Central memory CD8-positive, alpha-beta T cell (primary cell): ENCODE measurements at places on chromosomes 6 and 20.

DNA sequence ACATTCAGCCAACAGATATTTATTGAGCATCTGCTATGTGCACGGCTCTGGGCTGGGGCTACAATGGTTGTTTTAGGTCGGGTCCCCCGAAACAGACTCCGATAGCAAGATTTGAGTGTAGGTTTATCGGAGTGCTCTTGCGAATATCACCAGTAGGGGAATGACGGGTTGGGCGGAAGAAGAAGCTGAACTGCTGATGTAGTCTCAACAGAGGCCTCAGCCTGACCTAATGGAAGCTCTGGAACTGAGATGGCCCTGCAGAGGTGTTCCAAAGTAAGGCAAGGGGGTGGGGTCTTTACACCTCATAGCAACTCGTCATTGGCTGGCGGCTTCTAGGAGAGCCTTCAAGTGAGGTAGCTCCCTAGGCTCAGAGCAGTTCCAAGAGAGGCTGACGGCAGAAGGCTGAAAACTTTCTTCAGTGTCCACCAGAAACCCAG lies 1.1 kb downstream of the L3MBTL1 start:
- no peak for DNase-seq
- peaks cover 2% of the 10 kb centered on the region for H3K36me3 ChIP-seq
- no peaks in the 10 kb centered on the region for H3K4me1 ChIP-seq
- H3K27ac ChIP-seq = no peak overlapping the region

GRCh38 chr6:24500683-24501082 lies 5.9 kb downstream of the ALDH5A1 start:
- H3K36me3 ChIP-seq = peaks cover 21% of the 10 kb centered on the region
- no peak overlapping the region for H3K27ac ChIP-seq
- H3K27me3 ChIP-seq = no peaks in the 10 kb centered on the region
- H3K4me3 ChIP-seq = no peak overlapping the region

GRCh38 chr20:51258582-51259165 lies 235.8 kb upstream of the KCNG1 start:
- H3K36me3 ChIP-seq = no peaks in the 10 kb centered on the region
- DNase-seq = no peak
- peaks cover 77% of the 10 kb centered on the region for H3K27me3 ChIP-seq

DNA sequence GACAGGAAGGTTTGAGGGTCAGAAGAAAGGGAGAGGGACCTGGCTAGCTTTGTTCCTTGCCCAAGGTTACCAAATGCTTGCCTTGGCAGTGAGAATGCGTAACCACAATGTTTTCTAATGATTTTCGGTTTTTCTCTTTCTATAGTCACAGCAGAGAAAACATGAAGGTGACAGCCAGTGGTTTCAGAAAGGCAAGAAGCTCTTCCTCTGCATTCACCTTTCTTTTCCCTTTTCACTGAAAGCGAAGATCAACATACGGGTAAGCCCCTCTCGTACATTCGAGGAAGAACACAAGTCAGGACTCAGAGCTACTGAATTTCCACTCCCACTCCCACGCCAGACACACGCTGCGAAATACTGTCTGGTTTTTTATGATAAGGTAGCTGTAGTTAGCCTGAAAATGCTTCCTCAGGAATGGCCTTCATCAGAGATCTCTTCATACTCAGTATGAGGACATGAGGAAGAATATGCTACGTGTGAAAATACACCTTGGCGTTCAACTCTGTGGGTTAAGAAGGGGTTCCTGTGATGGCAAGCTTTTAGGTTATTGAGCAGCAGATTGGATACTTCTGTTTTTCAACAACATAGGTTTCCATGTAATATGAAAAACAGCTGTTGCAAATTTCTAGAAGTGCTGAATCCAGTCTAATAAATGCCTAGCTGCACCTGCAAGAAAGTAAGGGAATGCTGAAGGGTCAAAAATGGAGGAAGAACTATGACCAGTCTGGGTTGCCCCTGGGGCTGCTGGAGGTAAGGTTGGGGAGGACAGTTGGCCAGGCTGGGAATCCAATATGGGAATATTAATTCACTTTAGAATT lies 7.4 kb upstream of the CD83 start:
- peaks cover 1% of the 10 kb centered on the region for H3K36me3 ChIP-seq
- peak overlapping the region; percentile 86 for H3K27ac ChIP-seq
- H3K27me3 ChIP-seq = peaks cover 39% of the 10 kb centered on the region
- DNase-seq = no peak
- H3K4me1 ChIP-seq = peaks cover 20% of the 10 kb centered on the region

GRCh38 chr6:35300848-35301247 lies 3.2 kb downstream of the DEF6 start:
- H3K27me3 ChIP-seq = no peaks in the 10 kb centered on the region
- H3K4me3 ChIP-seq = peak overlapping the region; percentile 86
- DNase-seq = peak; percentile 47
- H3K27ac ChIP-seq = peak overlapping the region; percentile 90
- H3K36me3 ChIP-seq = peaks cover 33% of the 10 kb centered on the region

DNA sequence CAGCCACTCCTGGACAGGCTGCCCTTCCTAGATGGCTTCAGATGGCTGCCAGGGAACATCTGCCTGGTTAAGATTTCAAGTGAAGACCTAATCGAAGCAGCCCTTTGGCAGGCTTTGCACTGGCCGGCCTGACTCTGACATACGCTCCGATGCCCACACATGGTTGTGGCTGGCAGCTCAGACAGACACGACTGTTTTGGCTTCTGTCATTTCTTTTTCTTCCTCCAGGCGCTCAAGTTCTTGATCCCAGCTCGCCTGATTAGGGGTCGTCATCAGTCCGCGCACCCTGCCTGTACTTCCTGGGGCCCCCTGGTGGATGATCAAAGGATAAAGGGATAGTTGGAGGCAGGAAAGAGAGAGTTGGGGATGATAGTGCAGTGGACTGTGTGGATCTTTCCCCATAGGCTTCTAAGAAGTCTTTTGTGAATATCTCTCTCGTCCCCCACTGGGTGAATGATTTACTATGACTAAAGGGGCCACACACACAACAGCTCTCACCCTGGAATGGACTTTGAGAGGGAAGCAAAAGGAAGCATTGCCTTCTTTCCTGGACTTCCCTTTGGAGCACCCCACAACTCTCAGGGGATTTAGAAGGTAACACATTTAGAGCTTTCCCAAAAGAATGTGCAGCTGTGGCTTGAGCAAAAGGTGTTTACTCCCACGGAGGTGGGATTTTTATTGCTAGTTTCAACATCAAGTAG lies 21.4 kb upstream of the TRAM2 start:
- no peak overlapping the region for H3K27ac ChIP-seq
- H3K36me3 ChIP-seq = no peaks in the 10 kb centered on the region
- H3K27me3 ChIP-seq = peaks cover 16% of the 10 kb centered on the region
- no peak overlapping the region for H3K4me3 ChIP-seq

GRCh38 chr6:6905961-6906518 lies 201.7 kb upstream of the RREB1 start:
- no peak overlapping the region for H3K27ac ChIP-seq
- no peak for DNase-seq
- H3K27me3 ChIP-seq = peaks cover 67% of the 10 kb centered on the region
- no peaks in the 10 kb centered on the region for H3K4me1 ChIP-seq

- no peaks in the 10 kb centered on the region for H3K4me1 ChIP-seq
- peaks cover 16% of the 10 kb centered on the region for H3K27me3 ChIP-seq
- no peak overlapping the region for H3K4me3 ChIP-seq
- DNase-seq = no peak
- no peaks in the 10 kb centered on the region for H3K36me3 ChIP-seq
Observed at GRCh38 chr6:142329486-142330113, 27.8 kb downstream of the ADGRG6 start.

DNA sequence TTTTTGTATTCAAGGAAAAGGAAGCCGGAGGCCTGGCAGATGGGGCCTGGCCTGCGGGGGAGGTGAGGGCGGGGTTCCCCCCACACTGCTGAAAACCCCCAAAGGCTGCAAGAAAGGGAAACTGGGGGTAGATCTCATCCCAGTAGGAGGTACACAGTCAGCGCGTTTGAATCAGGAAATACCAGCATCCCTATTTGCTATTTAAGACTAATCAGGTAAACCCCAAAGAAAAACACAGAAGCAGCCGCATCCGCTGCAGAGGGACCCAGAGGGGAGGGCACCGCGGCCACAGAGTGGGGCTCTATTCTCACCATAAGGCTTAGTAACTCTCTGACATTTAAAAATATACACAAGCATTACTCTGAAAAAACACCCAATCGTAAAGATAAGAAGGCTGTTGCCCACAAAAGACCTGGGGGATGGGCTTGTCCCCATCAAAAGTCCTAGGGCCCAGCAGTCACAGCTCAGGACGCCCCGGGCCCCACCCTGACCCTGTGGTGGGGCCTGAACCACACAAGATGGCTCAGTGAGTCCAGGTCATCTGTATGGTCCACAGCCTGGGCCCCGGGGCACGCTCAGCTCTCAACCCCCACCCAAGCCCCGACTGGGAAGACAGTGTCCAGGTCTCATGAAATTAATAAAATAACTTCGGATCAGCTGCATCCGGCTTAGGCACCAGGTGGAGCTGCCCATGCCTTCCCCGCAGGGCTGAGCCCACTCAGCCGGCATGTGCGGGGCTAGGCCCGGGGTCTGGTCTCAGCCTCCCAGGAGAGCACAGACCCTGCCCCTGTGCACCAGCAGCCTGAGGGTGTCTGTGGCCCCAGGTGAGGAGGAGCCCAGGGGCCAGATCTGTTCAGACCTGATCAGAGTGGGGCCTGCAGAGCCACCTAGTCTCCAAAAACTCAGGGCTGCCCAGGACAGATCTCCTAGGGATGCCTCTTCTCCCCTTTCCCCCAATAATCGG lies 31.0 kb downstream of the KCNQ2 start:
- H3K36me3 ChIP-seq = peaks cover 20% of the 10 kb centered on the region
- peak; percentile 25 for DNase-seq
- peaks cover 15% of the 10 kb centered on the region for H3K4me1 ChIP-seq
- H3K4me3 ChIP-seq = peak overlapping the region; percentile 51

DNA sequence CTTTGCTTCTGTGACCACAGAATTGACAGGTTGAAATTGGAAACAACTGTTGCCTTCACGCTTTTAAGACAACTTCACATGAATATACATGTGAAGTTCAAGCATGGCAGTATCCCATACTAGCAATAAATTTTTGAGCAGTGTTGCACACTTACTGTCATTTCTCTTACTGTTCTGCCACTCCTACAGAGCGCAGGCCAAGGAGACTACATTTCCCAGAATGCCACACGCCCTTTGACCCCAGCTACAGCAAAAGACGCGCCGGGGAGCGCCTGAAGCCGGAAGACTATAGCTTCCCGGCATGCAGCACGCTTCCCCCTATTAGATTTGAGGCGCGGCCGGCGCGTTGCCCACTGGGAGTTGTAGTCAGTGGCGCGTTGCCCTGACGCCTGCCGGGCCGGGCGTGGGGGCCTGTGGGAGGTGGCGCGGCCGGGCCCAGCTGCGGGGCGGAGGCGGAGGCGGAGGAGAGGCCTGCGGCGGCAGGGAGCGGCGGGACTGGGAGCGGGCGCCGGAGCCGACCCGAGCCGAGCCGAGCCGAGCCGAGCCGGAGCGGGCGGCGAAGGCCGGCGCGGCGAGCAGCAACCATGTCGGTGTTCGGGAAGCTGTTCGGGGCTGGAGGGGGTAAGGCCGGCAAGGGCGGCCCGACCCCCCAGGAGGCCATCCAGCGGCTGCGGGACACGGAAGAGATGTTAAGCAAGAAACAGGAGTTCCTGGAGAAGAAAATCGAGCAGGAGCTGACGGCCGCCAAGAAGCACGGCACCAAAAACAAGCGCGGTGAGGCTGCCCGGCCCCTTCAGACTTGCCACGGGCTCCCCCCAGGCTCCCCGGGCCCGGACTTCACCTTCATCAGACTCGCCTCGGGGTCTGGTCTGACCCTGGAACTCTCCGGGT lies at the start of gene CHMP4B:
Gene CHMP4B, plus strand, starts transcription at position 464 of the 891 bp plus-strand sequence. Its CDS starts 121 bp downstream, at position 585.
- H3K4me3 ChIP-seq = peak within 1 kb of the TSS; percentile 91
- H3K36me3 ChIP-seq = peaks cover 9% of the 10 kb centered on the region
- H3K27ac ChIP-seq = peak within 1 kb of the TSS; percentile 94
- peaks cover 41% of the 10 kb centered on the region for H3K4me1 ChIP-seq
- peak; percentile 95 for DNase-seq
- no peaks in the 10 kb centered on the region for H3K27me3 ChIP-seq

DNA sequence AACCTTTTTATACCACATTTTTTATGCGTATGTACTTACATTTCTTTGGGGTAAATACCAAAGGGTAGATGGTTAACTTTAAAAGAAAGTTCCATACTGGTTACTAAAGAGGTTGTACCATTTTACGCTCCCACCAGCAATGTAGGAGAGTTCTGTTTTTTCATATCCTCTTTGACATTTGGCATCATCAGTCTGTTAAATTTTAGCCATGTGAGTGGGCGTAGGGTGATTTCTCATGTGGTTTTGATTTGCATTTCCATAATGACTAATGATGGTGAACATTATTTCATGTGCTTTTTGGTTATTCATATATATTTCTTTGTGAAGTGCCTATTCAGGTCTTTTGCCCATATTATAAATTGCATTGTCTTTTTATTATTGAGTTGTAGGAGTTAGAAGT lies 194.2 kb downstream of the PRL start:
- H3K36me3 ChIP-seq = no peaks in the 10 kb centered on the region
- H3K27ac ChIP-seq = no peak overlapping the region
- no peaks in the 10 kb centered on the region for H3K4me1 ChIP-seq
- H3K4me3 ChIP-seq = no peak overlapping the region
- no peaks in the 10 kb centered on the region for H3K27me3 ChIP-seq

DNA sequence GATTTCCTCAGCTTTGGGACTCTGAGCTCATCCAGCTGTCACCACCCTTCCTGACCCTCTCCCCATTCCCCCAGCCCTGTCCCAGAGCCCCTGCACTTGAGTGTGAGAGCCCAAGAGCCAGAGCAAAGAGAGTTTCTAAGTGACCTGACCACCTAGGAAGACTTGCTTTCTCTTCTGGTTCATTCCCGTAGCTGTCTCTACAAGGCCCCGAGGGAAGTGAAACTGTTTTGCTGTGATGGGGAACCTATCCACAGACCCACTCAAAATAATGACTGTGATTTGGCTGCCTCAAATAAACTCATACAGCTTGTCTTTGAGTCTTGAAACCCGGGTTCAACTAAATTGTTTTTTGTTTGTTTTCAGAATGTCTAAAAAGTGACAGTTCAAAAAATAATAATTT lies 74.6 kb upstream of the XRN2 start:
- H3K4me1 ChIP-seq = no peaks in the 10 kb centered on the region
- H3K36me3 ChIP-seq = peaks cover 21% of the 10 kb centered on the region
- no peak overlapping the region for H3K4me3 ChIP-seq

- no peak overlapping the region for H3K4me3 ChIP-seq
- H3K4me1 ChIP-seq = peaks cover 5% of the 10 kb centered on the region
- H3K27ac ChIP-seq = no peak overlapping the region
- DNase-seq = no peak
- no peaks in the 10 kb centered on the region for H3K36me3 ChIP-seq
Observed at GRCh38 chr20:57262301-57262700, 4.1 kb downstream of the BMP7 start.

GRCh38 chr6:56794421-56794820 lies 151.7 kb upstream of the DST start:
- no peak overlapping the region for H3K27ac ChIP-seq
- H3K4me1 ChIP-seq = no peaks in the 10 kb centered on the region
- no peaks in the 10 kb centered on the region for H3K36me3 ChIP-seq
- no peak overlapping the region for H3K4me3 ChIP-seq
